ENCODE measurements at places on chromosomes 16 and 17.

GRCh38 chr17:45896803-45897693 is 2.7 kb downstream of the MAPT start:
- no peak for DNase-seq

DNA sequence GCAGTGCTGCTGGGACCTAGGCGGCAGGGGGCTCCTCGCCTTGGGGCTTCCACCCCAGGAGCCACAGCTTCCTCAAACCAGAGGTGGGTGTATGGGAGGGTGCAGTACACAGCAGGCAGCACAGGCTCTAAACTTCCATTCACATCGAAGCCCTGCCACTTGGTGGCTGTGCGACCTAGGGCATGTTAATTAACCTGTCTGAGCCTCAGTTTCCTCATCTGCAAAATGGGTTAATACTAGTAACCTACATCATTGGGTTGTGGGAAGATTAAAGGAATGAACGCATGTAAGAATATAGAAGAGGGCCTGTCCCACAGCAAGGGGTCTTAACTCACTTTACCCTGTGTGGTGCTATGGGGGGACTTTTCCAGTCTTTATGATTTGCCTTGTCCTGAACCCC is 26.8 kb upstream of the LHX1 start:
- no peak for DNase-seq

DNA sequence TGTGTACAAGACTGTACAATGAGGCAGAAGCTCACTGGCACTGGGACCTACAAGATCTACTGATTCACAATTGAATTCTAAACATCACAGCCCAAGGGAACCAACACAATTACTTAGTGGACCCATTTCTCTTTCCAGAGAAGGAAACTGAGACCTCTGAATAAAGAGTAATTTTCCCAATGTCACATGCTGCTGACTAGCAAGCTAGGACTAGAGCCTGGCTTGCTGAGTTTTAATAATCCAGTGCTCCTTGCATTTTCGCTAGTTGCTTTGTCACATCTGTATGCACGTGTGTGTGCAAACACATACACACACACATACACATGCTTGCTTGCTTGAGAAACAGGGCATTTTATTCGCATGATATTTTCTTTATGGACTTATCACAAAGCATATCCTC is 3.9 kb upstream of the LPO start:
- DNase-seq, result no peak

DNA sequence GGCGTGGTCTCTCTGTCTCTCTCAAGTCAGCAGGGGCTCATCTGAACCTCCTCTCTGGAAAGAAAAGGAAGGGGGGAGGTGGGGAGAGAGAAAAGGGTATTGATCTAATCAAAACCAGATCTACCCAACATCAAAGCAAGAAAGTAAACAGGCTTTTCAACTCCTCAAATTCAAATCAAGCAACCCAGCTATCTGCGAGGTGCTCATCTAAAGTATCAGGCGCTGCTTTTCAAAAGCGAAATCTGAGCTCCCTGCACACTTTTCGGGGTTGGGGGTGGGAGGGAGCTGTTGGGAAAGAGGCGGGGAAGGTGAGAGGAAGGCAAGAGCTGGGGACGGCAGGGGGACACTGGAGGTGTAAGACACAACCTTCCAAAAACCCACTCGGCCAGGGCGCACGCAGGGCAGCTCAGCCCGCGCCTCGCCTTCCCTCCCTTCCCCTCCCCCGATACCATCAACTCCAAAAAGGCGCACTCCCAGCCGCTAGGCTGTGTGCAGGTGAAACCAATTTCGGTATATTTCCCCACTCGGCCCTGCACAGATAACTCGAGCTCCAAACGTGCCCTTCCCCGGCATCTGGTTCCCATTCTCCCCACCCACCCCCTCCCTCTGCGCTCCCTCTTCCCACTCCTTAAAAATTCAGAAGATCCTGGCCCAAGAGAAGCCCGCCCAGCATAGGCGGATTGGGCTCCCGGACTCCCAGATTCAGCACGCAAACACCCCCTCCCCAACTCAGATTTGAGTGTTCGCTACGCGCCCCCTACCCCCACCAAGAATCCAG is 2.6 kb downstream of the AXIN2 start:
- DNase-seq, result no peak

Measured in activated naive CD4-positive, alpha-beta T cell (primary cell).